AG20443 (cell line): ENCODE measurements at places on chromosomes 11 and 22.

DNA sequence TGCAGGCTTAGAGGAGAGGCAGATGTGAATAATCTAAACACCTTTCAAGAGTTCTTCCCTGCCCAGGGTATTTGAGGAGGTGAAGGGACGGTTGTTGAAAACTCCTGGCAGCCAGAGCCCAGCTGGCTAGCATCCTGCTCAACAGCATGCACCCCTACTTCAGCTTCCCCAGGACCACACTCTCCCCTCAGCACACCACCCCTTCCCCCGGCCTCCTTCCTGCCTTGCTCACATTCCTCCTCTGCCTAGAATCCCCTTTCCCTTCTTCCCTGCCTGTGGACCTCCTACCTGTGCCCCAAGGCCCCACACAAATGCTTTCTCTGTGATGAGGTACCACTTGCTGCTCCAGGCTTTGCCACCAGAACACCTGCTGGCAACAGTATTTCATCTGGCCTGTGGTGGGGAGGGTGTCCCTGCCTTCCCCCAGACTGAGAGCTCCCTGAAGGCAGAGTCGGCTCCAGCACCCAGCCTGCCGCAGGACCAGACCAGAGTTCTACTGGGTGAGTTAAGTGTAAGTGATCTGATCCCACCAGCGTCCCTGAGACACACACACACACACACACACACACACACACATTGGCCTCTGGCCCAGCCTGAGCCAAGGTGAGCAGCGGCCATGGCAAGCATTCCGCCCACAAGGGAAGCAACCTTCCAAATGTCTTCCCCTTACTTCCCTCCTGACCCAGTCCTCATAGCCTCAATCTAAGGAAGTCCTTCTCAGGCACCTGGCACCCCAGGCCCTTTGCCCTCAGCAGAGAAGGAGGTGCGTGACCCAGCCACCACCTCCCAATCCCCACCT is 79.5 kb downstream of the PDE2A start:
- DNase-seq: no peak

- no peak for DNase-seq
Measured at GRCh38 chr22:45888221-45889092, 88.5 kb downstream of the WNT7B start.

- no peak for DNase-seq
Measured at GRCh38 chr11:113579292-113579940, 104.2 kb upstream of the DRD2 start.

DNA sequence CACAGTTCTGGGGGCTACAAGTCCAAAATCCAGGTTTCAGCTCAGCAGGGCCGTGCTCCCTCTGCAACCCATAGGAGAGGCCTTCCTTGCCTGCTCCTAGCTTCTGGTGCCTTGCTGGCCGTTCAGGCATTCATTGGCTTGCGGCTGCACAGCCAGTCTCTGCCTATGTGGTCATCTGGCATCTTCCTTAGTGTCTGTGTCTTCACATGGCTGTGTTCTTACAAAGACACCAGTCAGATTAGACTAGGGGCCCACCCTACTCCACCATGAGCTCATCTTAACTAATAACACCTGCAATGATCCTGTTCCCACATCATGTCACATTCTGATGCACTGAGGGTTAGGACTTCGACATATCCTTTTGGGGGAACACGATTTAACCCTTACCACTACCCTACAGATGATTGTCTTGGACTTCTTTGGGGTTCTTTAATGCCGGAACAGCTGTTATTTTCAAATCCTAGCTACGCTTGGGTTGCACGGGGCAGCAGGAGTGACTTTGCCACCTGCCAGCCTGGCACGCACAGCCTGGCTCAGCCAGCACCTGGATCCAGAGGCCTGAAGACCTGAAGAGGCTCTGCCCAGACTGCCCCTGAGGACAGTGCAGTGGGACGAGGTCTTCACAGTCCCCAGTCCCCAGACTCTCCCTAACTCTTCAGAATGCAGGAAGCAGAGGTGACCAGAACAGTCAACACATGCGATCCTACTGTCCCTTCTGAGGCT is 7.7 kb upstream of the NEAT1 start:
- peak; percentile 69 for DNase-seq

DNA sequence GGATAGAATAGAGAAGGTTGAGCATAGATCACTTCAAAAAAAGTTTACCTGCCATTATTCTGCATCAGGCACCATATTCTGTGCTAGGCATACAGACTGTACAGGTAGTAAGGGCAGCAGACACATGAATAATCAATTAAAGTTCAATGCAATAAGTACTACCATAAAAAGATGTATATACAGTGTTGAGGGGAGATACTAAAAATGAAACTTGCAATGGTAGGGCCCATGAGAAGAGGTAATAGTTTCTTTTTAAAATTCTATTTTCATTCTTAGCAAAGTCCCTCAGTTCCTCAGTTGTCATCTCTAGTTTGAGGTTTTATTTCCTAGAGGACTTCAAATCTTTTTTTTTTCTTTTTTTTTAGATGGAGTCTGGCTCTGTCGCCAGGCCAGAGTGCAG is 819.9 kb downstream of the FAM181B start:
- DNase-seq: no peak

DNA sequence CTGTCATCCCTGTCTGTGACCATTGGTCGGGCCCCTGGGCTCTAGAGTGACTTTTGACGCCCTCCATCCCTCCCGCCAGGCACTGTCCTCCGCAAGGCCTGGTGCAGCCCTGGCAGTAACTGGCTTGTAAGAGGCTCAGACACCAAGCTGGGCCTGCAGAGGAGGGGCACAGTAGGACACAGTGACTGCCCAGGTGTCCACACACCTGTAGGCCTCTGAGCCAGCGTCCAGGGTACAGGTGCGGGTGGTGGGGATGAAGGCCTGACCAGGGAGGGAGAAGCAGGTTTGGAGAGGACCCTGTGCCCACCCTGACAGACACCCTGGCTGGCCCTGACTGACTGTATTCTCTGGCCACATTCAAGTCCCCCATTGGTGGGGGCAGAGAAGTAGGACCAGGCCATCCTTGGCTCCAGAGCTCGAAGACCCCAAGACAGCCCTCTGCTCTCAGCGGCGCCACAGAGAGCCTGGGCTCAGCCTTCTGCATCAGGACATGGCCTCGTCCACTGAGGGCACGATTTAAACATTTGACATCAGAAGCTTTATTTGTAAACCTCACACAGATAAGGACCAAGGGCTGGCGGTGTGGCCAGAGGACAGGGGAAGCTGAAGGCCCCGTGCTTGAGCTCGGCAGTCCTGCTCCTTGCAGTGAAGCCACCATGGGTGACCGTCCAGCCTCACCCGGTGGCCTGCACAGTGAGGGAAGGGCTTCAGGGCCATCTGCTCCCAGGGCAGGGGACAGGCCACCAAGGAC is 31.4 kb downstream of the PPIL2 start:
- DNase-seq: no peak

- no peak for DNase-seq
Measured at GRCh38 chr22:34878171-34878570, 187.8 kb upstream of the ISX start.

DNA sequence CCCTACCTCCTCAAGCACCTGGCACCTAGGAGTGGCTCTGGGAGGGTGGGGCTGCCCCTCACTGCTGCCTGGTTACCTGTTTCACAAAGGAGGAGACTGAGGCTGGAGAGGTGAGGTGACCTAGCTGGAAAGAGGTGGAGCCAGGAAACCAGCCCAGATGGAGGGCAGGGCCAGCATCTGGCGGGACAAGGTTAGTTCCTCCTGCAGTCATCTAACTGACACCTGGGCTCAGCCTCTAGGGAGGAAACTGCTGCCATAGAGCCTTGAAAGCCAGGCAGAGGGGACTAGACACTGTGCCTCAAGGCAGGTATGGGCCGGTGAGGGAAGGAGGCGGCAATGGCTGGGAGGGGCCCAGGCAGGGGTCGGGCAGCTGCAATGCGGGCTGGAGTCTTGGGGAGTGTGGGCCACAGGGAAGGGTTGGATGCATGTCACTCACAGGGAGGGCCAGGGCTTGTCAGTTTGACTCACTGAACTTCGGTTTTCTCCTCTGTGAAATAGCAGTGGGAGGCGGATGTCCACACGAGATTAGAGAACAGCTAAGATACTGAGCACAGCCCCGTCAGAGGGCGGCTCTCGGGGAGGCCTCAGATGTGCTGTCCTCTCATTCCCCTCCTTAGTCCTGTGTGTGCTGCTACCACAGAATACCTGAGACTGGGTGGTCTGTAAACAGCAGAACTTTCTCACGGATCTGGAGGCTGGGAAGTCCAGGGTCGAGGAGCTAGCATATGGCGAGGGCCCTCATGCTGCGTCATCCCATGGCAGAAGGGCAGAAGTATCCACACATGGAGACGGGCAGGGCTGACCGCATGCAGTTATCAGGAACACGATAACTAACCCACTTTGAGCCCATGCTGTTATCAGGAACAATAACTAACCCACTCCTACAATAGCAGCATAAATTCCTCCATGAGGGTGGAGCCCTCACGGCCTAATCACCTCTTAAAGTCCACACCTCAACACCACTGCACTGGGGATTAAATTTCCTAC is 16.1 kb downstream of the MGAT3 start:
- DNase-seq: no peak

GRCh38 chr22:35467681-35468434 is 67.9 kb downstream of the MCM5 start:
- peak; percentile 76 for DNase-seq
